ENCODE measurements at places on chromosomes 16 and 17.

GRCh38 chr16:69123910-69124309, 8.5 kb downstream of the CHTF8 start:
- peak; percentile 91 for DNase-seq

- no peak for DNase-seq
These were observed 12.4 kb downstream of the ZNF232 start for GRCh38 chr17:5099271-5099670.

DNA sequence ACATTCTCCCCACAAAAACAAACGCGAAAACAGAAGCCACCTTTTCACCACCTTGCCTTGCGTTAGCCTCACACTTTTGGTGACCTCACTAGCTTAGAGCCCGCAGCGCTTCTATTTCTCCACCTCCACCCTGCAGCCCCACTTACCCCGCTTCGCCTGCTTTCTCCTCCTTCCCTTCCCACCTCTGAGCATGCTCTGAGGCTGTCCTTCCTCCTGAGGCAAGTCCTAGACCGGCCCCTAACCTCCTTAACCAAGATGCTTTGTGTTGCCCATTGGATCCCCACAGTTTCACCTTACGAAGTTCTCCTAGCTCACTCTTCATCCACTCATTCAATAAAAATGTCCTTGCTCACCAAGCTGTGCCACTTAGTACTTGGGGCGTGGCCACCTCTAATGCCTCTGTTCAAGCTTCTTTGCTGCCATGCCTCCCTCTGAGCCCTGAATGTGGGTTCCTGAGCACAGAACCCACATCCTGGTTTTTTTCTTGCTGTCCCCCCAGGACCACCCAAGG, 1.3 kb downstream of the GNGT2 start:
- no peak for DNase-seq

DNA sequence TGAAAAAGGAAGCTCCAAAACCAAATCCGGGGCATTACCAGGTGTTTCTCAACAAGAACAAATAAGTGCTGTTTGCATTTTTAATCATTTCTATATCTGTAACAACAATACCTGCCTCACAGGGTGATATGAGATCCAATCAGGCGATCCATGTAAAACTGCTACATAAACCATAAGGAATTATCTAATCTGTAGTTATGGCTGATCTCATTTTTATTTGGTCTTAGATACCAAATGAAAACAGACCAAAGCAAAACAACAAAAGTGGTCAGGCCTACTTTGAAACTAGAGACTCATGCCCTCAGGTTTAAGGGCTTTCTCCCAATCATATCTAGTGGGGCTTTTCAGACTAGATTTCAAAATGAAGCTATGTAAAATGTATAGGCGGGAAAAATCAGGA, 28.3 kb downstream of the XPO6 start:
- no peak for DNase-seq

DNA sequence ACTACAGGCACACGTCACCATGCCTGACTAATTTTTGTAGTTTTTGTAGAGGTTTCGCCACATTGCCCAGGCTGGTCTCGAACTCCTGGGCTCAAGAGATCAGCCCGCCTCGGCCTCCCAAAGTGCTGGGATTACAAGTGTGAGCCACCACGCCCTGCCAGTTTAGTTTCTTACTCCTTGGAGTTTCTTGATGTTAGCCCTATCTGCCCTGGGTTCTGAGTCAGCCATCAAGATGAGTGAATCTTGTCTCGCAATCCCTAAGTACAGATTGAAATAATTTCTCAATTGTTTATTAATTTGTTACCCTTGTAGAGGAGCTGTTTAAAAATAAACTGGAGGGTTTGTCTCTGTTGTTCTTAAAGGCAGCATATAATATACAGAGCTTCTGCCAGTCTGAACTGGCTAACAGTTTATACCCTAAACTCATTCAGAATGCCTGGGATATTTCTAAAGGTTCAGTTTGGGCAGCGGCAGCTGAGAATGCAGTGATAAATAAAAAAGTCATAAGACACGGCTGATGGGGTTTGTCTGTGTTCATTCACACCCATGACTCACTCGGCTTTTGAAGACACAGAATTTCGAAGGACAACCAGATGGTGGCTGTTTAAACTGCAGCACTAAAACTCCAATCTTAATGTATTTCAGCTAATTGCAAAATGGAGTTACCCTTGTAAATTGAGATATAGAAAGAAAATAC, 39.6 kb downstream of the GPRC5B start:
- no peak for DNase-seq

- DNase-seq: peak; percentile 86
These were observed 23.0 kb upstream of the EIF1 start for GRCh38 chr17:41665566-41666236.

DNA sequence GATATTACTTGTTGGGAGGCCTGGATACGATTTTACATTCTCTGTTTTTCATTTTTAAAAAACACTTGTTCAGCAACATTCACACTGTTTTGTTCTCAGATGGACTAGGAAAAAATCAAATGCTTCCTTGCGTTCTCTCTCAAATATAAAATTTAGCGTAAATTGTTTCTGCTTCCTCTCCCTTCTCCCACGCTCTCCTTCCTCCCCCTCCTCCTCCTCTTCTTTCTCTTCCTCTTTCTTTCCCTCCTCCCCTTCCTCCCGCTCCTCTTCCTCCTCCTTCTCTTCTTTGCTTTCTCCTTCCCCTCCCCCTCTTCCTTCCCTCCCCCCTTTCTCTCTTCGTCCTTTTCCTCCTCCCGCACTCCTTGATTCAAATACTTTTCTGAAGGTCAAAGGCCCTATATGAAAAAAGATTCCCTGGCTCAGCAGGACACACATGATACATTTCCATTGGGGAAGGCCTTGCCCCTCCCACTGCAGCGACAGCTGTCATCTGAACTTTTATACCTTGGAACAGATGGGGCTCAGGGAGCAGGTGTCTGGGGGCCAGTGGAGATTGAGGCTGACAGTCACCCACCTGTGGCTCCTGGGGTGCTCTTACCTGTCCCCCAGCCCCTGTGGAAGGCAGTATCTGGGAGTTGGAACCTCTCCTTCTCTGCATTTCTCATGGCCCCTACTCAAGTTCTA, 99.4 kb upstream of the SDK2 start:
- DNase-seq: no peak

DNA sequence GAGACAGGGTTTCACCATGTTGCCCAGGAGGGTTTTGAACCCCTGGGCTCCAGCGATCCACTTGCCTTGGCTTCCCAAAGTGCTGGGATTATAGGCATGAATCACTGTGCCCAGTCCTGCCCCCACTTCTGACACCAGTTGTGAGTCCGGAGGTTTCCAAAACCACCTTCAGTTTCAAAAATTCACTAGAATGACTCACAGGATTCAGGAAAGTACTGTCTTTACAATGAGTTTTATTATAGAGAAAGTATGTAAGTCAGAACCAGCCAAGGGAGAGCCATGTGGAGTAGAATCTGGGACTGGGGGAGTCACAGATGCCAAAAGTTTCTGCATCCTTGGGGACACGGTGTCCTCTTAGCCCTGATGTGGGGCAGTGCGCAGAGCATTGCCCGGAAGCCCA, 55.1 kb downstream of the PLD6 start:
- DNase-seq: no peak

DNA sequence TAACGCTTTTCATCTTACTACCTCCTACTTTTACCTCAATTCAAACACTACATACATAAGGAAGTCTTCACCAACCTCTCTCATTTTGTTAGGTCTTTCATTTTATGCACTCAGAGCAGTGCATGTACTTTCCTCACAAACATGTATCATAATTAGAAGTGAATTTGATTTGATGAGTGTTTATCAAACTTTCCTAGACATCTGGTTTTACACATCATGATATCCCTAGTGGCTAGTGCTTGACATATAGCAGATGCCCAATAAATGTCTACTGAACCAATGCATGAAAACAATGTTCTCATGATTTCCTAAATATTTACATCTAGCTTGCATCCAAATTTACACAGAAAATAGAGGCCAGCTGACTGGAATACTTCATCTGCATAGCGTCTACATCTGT, 323.4 kb upstream of the KIF2B start:
- DNase-seq: no peak

GRCh38 chr16:49638673-49639610, 217.0 kb downstream of the ZNF423 start:
- no peak for DNase-seq

- no peak for DNase-seq
These were observed 1.8 kb upstream of the NECAB2 start for GRCh38 chr16:83966153-83966696.

DNA sequence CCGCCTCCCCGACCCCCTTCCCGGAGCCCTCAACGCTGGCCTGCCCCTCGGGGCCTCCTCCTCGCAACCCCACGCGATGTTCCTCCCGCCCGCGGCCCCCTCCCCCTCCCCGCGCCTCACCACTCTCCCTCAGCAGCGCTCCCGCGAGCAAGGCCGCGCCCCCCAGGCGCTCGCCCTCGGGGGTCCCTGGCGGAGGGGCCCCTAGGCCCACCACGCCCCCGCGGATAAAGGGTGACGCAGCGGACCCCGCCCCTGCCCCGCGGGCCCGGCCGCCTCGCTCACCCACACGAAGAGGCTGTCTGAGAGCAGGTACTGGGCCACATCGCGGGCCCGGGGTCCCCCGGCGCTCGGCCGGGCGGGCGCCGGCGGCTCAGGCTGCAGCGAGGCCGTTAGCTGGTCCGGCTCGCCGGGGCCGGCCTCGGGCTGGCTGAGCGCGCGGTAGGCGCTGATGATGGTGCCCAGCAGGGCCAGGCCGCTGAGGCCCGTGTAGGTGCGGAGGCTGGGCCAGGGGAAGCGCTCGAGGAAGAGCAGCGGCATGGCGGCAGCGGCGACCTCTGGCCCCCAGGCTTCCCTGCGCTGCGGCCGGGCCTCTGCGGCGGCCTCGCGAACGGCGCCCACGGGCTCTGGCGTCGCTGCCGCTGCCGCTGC, 430 bp downstream of the AMFR start:
- DNase-seq: no peak

DNA sequence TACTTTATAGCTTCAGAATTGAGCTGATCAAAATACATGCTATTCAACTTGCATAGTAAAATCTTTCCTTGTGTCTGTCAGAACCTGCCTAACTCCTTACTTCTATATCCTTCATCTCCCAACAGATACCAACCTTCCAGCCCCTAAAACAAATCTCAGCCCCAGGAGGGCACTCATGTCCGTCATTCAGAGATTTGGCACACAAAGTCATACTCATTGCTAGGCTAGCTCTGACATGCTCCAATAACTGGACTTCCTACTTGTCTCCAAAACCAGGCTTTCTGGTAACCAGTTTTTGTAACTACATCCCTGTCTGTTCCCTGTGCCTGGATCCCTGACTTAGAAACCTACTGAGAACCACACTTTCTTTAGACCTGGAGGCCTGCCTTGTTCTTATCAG, 37.5 kb upstream of the DHX40 start:
- DNase-seq: no peak

GRCh38 chr16:13961099-13961811, 41.3 kb downstream of the ERCC4 start:
- no peak for DNase-seq

DNA sequence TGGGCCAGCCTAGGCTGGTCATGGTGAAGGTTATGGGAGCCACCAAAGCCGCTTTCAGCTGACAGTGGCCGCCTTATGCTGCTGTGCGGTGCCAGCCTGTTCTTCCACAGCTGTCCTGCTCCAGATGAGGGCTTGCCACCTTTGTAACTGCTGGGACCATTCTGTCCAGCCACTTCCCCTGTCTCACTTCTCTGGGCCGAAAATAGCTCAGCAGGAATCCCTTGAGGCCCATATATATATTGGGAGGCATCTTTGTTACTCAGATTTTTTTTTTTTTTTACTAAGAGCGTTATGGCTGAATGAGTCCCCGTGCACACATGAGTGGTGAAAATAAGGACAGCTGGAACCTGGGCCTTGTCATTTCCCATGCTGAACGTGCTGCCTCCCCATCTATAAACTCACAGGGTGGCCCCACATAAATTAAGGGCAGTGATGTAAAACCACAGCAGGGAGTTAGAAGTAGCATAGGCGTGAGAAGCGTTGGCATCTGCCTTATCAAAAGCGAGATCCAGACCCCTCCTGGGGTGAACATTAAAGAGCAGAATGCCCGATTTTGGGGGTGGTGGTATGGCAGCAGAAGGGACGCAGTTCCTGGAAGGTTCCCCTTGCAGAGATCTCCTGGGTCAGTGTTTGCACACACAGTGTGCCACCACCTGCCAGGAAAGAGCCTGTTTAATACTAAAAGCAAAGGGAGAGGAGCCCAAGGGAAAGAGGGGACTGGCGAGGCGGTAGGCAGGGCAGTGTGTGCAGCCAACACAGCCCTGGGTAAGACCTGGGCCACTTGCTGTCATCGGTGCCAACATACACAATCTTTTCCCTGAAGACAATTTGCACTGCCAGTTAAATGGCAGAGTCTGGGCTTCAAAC, 57.8 kb downstream of the USP43 start:
- no peak for DNase-seq

- DNase-seq: peak; percentile 89
These were observed 155.6 kb upstream of the PLCG2 start for GRCh38 chr16:81623365-81624102.

- peak; percentile 62 for DNase-seq
These were observed 17.6 kb downstream of the ZSWIM7 start for GRCh38 chr17:15981646-15982580.

- DNase-seq: no peak
These were observed 70.8 kb downstream of the TOX3 start for GRCh38 chr16:52476111-52476510.

DNA sequence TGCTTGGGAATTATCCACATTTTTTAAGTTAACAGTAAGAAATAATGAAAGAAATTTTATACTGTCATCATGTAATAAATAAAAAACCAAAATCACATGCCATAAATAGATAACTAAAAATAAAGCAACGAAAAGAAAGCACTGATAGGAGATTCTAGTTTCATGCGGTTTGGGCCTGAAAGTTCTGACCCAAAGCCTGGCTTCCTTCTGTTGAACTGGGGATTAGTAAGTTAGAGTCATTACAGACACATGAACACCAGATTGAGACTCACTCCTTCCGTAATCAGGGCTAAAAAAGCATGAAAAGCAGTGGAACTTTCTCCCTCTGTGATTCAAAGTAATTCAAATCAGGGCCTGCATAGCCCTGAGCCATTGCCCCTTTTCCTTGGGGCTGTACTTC, 13.2 kb upstream of the SLC6A2 start:
- no peak for DNase-seq

- no peak for DNase-seq
These were observed 523.0 kb upstream of the CA10 start for GRCh38 chr17:52681480-52681879.

All from hematopoietic multipotent progenitor cell treated with erythropoietin and hydrocortisone succinate and interleukin-3 and kit ligand, for 8 days (in vitro differentiated cells).